GM12864 (cell line): ENCODE measurements at places on chromosomes 1 and 21.

DNA sequence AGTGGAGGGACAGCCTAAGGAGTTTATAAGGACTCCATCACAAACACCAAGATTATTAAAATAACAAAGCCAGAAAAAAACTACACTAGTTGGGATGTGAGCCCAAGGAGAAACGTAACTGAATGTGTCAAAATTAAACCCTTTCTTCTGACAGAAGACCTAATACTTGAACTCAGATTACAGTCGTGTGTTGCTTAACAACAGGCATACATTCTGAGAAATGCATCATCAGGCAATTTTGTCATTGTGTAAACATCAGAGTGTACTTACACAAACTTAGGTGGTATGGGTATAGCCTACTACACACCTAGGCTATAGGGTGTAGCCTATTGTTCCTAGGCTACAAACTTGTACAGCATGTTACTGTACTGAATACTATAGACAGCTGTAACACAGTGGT, 23.4 kb downstream of the DSTYK start:
- no peak for DNase-seq

DNA sequence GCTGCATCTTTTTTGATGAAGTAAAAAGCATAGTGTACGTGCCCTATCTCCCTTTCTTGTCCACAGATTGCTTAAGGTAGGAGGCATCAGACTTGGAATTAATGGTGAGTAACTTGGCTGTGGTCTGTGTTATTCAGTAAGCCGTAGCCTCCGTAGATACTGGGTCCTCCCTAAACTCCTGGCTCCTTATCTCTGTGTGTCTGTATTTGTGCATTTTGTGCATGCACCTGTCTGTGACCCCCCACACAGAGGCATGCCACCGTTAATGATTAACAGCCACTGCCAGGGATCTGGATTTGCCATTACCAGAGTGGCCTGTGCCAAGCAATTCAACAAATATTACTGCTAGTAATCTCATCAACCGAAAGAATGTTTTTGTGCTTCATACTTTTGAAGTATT, 31.9 kb downstream of the MAP3K21 start:
- no peak for DNase-seq

DNA sequence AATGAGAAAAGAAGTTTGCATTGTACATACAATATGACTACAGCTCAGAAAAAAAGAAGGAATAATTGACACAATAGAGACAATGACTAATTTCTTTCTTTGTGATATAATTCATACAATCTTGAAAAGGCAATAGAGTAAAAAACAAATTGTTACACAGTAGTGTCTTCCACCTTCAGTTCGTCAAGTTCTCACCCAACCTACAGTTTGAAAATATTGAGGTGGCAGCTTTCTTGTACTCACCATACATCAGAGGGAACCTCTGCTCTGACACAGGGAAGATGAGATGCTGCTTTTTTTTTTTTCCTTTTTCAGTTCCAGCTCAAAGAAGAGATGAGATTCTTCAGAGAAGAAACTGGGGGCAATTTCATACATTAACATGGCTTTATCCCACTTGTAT, 173.2 kb downstream of the ATP6V1G3 start:
- no peak for DNase-seq

DNA sequence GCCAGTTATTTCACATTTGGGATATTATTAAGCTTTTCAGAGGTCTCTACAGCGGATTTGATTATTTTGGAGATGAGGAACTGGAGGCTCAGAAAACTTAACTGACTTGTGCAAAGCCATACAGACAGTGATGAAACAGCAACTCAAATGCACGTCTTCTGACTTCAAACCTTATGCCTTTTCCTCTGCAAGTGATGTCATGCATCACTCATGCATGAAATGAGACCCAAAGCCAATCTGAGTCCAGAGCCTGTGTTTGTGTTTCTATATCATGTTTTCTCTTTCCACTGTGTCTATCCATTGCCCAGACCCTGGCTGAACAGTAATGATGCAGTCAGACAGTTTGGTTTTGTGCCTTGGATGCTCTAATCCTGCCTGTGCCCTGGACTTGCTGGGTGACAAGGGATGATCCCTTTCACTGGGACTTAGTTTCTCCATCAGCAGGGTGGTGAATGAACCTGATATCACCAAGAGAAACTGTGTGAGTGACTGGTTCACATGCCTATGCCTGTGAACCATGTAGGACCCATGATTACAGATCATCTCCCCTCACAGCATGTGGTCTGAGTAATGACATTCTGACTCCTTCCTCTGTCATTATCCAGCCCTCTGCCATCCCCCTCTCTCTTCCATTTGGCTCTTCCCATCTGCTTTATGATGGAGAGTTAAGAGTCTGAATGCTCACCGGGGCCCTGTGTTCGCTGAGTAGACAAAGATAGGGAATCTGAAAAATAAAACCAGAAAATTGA, 33.4 kb downstream of the SLAMF6 start:
- no peak for DNase-seq

GRCh38 chr1:226571893-226572292, 23.3 kb downstream of the STUM start:
- no peak for DNase-seq

DNA sequence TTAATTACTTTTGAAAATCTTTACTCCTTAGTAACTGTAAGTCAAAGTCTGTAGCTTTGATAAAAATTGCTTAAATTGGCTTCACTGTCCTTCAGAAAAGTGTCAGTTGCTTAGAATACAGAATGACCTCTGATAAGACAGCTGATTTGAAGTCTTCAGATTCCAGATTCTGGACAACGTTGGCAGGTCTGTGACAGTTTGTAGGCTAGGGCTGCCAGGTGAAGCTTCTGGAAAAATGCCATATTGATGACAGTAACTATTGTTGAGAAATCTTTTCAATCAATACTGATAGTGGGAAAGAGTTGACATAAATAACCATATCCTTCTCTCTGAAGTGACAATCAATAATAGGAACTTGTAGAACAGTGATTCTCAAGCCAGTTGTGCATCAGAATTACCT, 41.3 kb downstream of the RPAP2 start:
- no peak for DNase-seq

DNA sequence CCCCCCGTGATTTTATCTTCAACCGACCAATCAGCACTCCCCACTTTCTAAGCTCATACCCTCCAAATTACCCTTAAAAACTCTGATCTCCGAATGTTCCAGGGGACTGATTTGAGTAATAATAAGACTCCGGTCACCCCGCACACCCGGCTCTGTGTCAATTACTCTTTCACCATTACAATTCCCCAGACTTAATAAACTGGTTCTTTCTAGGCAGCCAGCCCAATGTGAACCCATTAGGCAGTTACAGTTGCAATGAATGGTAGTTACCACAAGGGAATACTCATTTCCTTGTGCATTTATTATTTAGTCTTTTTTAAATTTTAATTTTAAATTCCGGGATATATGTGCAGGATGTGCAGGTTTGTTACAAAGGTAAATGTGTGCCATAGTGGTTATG, 177.9 kb downstream of the HFM1 start:
- no peak for DNase-seq

- DNase-seq = no peak
Measured at GRCh38 chr1:232166942-232167341, 463.0 kb downstream of the SIPA1L2 start.

- DNase-seq = no peak
Measured at GRCh38 chr1:172582889-172583288, 49.9 kb downstream of the SUCO start.

DNA sequence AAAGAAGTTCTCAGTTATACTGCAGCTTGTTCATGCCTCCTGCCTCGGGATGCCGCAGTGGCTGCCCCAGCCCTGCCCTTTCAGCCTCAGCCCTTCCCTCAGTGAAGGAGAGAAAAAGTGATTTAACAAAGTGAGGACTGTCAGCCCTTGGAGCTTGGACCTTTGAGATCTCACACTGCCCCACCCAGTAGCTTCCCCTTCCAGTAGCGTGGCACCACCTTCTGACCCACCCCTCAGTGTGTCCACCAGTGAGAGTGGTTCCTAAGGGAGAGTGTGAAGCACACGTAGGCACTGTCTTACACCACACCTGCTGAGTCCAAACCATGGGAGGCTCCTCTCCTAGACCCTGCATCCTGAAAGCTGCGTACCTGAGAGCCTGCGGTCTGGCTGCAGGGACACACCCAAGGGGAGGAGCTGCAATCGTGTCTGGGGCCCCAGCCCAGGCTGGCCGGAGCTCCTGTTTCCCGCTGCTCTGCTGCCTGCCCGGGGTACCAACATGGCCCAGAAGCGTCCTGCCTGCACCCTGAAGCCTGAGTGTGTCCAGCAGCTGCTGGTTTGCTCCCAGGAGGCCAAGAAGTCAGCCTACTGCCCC, at the start of gene CDA:
Gene CDA, plus strand, starts transcription at position 464 of the 592 bp plus-strand sequence. Its CDS starts 33 bp downstream, at position 497.
- no peak for DNase-seq

DNA sequence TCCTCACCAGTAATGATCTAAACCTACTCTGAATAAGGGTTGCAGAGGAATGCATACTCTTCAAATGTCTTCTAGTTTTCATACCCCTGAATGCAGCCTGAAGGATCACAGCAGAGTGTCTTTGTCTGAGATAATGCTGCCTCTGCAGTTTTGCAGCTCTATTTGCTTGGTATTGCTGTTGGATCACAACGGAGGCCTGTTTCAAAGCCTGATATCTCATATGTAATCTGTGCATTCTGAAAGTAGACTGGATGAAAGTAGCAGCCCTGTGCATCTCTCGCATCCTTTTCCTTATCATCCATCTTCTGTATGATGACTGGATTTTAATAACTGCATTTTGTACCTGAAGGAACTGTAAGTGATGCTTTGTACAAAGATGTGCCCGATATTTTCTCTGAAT, 34.9 kb upstream of the F13B start:
- DNase-seq = no peak

DNA sequence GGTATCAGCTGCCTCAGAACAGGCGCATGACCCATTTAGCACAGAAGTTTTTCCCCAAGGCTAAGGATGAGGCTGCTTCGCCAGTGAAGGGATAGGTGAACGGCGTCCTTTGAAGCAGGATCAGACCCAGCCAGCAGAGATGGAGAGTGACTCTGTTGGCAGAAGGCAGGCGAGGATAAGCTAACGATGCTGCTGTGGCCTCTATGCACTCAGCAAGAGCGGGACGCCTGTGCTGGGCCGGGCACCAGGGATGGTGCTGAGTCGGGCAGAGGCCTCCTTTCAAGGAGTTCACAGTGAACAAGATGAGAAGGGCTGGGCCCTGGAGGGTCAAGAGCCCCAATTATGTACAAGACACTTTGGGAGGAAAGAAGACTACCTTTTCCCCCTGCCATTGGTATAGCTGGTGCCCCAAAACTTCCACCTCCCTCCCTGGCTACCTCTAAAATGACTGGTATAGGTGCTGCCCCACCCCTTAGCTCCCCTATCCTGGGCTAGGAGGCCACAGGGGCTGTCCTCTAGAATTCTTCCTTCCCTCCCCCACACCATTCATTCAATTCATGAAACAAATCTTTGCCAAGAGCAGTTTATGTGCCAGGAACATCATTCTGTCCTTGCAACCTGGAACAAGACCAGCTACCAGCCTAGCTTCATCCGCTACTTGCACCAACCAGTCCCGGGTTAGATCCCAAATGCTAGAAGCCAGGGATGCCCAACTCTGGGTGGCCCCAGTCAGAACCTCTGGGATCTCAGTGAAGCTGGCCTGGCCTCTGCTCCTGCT, 7.5 kb downstream of the XKR8 start:
- no peak for DNase-seq

- no peak for DNase-seq
Measured at GRCh38 chr1:63214553-63214952, 107.8 kb upstream of the FOXD3 start.

DNA sequence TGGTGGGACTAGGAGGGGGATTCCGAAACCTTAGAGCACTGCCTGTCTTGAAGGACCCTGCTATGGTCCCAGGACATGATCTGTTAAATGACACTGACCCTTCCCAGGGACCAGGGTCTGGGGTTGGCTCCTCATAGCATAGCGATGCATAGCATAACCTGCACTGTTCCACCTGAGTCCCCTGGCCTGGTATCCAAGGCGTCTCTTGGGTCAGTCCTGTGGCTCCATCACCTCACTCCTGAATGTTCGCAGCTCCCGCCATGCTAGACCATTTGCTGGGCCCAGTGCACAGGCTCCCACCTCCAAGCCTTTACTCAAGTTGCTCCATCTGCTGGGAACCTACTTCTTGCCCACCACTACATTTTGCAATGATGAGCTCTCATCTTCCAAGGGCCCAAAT, 39.0 kb upstream of the MAGOH start:
- DNase-seq = no peak

DNA sequence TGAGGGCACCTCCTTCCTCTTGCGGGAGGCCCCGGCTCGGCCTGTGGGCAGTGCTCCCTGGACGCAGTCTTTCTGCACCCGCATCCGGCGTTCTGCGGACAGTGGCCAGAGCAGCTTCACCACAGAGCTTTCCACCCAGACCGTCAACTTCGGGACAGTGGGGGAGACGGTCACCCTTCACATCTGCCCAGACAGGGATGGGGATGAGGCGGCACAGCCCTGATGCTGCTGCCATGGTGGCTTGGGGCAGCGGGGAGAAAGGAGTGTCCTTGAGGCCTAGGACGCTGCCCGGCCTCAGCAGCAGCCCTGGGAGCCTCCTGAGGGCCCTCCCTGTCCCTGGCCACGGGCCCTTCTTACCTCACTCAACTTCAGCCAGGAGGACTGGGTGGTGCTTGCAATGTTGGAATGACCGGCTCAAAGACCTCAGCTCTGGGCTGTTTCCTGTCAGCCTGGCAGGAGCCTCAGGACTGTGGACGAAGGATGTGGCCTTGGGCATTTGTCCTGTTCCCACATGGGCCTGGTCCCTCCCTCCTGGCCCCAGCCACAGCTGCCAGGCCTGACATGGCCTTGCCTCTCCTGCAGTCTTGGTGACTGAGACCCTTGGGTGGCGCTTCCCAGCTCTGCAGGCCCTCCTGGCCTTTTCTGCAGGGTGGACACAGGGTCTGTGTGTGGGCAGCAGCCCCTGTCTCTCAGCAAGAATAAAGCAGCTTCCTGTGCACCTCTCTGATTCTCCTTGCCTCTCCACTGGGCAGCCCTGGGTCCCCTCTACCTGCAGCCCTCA, 45.9 kb downstream of the TRIM11 start:
- DNase-seq = no peak

- no peak for DNase-seq
Measured at GRCh38 chr1:181014477-181015250, 8.0 kb downstream of the STX6 start.

GRCh38 chr21:31553461-31553860, 106.0 kb upstream of the SOD1 start:
- no peak for DNase-seq

DNA sequence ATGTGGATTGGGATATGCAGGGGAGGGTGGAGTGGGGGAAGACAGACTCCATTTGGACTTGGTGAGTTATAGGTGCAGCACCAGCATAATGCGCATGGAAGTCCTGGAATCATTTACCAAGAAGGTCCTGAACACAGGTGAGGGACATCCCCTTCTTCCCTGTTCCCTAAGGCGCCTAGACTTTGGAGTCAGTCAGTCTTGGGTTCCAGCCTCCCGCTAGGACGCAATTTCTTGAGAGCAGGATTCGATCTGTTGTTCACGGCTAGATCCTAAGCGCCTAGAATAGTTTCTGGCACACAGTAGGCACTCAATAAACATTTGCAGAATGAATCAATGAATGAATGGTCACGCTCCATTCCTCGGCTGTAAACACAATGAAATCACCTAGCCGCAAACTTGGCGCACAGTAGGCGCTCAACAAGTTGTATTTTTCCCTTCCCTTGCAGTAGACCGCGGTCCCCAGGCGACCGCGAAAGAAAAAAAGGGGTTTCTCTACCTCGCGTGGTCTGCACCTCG, 1.0 kb upstream of the AK4 start:
- DNase-seq = no peak
